Stimulated activated CD4-positive, alpha-beta T cell treated with anti-CD3 and anti-CD28 coated beads, Interleukin-2, amount 100 ng/mL, for 48 hours (primary cell): ENCODE measurements at places on chromosomes 2 and 18.

DNA sequence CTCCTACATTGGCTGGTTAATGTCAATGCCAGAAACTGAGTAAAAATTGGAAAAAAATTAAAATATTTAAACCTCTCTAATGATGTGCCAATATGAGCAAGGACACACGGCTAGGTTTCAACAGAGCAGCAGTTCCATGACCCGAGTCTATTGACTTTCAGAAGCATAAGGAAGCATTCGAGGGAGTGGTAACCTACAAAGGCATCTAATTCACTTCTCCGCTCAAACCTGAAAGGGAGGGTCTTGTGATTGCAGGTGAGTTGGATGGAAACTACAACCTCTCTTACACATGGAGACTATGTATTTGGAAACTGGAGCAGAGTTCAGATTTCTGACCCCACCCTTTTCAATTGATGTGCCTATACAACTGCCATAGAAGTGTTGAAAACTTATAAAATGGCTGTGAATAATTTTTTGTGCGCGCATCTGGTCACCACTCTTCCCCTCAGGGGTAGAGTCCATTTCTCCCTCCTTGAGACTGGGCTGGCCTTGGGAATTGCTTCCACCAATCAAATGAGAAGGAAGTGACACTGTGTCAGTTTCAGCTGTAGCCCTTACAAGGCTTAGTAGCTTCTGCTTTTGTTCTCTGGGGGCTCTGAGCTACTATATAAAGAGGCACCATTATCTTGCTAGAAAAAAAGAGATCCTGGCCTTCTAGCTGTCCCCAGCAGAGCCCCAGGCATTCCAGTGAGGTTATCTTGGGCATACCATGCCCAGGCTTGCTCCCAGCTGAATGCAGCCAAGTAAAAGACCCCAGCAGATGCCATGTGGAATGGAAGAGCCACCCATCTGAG lies 278.0 kb downstream of the EPHA4 start:
- no peak for DNase-seq

- no peak for DNase-seq
Measured at GRCh38 chr18:45666520-45666919, 51.2 kb downstream of the SLC14A2 start.

DNA sequence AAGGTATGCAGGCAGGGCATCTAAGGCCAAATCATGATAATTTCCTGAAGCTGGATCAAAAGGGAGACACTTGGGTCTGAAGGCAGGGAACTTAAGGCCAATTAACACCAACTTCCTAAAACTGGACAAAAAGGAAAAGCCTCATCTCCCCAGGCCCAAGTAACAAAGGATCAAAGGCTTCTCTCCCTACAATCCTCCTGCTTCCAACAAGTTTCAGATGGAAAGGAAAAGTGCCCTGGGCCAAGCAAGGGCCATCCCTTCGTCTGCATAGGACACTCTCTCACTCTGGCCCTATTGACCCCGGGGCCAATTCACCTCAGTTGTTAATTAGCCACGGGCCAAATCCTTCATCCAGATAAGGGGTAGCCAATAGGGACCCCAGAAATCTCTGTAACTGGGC lies 1335.8 kb upstream of the CDH2 start:
- no peak for DNase-seq

- DNase-seq: no peak
Measured at GRCh38 chr2:151161821-151162551, 99.7 kb downstream of the RBM43 start.

GRCh38 chr2:64017811-64018700 lies 1.2 kb downstream of the VPS54 start:
- DNase-seq: no peak

DNA sequence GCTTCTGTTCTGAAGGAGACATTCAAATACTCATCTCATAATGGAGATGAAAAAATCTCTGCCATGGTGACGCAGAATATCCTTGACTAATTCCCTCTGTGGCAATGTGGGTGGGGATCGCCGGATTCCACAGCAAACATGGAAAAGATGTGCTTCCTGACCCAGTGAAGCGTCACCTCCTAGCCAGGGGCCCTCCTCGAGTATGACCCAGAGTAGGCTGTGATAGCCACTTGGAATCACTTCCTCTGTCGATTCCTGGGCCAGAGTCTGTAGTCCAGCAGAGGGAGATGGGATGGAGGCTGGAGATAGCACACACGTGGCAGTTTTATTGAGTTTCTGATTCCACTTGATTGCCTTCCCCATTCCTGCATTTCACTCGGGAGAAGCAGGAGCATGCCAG lies 36.8 kb downstream of the DRC1 start:
- no peak for DNase-seq

- DNase-seq: no peak
Measured at GRCh38 chr2:133503323-133503722, 64.9 kb downstream of the NCKAP5 start.

DNA sequence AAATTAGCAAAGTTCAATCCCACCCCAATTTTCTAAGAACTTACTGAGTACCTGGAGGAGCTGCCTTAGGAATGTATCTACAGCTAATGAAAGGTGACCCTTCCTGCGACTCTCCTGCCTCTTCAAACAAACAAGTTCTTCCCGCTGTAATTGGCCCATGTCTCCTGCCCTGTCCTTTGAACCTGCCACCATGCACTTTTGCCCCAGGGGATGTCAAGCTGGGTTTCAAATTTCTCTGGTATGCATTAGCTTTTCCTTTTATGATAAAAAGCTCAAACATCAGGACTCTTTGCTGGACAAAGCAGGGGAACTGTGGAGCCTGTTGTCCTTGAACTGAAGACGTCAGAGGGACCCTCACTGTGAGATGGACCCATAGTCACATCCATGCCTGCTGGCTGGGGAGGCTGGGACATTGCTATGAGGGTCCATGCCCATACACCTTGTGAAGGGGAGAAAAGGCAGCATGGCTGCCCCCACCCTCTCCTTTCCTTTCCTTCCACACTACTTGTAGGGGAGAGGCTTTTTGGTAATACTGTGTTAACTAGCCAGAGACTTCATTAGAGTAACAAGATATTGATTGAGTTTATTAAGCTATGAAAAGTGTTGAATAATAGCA lies 210.7 kb upstream of the COPS8 start:
- DNase-seq: no peak

DNA sequence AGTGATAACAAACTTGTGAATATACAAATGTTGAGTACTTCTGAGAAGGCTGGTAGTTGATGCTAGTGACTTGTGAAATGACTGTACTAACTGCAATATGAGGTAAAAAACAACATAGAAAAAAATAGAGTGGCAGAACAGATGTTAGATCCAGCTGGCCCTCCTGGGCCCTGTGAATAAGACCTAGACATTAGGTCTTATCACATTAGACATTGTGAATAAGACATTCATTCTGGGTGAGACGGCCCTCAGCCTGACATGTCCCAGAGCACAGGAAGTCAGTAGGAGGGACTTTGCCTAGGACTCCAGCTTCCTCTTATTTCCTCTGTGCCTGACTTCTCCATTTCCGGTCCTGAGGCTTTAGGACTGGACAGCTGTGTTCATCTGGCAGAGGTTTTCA lies 22.9 kb downstream of the DOK1 start:
- no peak for DNase-seq

- DNase-seq: no peak
Measured at GRCh38 chr2:28377195-28377816, 15.4 kb upstream of the FOSL2 start.

DNA sequence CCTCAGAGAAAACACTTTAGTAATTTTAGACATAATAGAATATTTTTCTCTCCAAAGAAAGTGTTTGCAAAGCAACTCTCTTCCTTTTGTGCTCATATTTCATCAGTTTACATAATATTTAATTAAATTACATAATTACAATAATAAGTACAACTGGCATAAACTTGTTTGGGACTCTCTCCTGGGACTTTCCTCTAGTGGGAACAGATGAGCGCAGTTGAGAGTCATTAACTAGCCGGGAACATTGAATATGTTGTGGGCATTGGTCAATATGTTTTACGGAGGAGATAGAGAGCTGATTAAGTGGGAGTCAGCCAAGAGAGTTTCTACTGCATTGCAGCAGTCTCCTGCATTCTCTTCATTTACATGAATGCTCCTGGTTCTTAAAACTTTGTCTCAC lies 607.7 kb downstream of the ARHGAP15 start:
- DNase-seq: no peak

DNA sequence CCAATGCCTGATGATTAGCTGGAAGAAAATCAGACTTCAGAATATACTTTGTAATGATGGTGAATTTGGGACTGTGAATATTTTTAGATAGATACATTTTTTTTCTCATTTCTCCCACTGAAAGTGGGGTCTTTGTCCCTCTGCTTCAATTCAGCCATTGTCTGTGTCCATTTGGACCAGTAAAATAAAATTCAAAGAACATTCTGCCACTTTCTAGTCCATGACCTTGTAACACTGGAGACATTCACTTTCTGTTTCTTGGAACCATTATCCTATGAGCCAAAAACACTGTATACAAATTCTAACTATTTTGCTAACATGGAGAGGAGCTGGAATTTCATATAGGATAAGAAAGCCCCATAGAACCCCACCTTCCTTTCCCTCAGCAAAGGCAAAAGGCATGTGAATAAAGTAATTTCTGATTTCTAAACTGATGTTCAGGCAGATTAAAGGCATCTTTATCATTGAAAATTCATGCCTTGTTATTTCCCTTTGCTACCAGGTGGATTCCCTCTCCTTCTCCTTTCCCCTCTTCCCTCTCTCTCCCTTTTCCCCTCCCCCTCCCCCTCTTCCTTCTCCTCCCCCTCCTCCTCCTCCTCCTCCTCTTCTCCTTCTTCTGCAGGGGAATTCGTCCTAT lies 2010.4 kb upstream of the LRRTM1 start:
- no peak for DNase-seq

GRCh38 chr2:131488306-131489205 lies 3.6 kb downstream of the MZT2A start:
- no peak for DNase-seq

DNA sequence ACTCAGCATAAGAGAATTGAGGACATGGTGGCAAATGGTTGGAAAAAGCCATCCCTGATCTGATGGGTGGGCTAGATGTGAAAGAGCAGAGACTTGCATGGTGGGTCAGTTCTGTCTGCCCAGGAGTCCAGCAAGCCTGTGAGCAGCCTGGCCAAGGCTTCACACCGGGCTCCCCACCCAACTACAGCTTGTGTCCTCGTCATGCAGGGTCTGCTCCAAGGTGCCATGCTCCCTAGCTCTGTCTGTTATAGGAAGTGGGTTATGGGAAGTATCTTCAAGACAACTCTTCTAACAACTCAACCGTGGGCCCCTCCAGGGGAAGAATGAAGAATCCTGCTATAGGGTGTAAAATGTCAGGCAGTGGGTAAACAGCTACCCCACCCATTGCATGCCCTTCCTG lies 97.4 kb downstream of the ADD2 start:
- DNase-seq: no peak

- no peak for DNase-seq
Measured at GRCh38 chr18:78021196-78021595, 771.5 kb downstream of the GALR1 start.

GRCh38 chr2:70523996-70524965 lies 29.3 kb downstream of the TGFA start:
- no peak for DNase-seq

DNA sequence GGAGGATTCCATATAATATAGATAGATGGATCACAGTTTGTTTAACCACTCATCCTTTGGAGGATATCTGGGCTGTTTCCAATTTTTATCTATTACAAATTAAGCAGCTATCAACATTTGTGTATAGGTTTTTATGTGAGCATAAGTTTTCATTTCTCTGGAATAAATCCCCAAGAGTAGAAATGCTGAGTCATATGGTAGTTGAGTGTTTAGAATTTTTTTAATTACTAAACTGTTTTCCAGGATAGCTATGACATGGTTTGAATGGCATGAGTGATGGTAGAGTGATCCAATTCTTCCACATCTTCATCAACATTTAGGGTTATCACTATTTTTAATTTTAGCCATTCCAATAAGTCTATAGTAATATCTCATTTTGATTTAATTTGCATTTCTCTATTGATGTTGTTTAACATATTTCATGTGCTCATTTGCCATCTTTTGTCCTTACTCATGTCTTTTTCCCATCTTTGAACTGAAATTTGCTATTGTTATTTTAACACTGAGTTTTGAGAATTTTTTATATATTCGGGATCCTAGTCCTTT lies 31.4 kb downstream of the ABCB11 start:
- DNase-seq: no peak

GRCh38 chr18:9147440-9148202 lies 11.0 kb downstream of the ANKRD12 start:
- no peak for DNase-seq

DNA sequence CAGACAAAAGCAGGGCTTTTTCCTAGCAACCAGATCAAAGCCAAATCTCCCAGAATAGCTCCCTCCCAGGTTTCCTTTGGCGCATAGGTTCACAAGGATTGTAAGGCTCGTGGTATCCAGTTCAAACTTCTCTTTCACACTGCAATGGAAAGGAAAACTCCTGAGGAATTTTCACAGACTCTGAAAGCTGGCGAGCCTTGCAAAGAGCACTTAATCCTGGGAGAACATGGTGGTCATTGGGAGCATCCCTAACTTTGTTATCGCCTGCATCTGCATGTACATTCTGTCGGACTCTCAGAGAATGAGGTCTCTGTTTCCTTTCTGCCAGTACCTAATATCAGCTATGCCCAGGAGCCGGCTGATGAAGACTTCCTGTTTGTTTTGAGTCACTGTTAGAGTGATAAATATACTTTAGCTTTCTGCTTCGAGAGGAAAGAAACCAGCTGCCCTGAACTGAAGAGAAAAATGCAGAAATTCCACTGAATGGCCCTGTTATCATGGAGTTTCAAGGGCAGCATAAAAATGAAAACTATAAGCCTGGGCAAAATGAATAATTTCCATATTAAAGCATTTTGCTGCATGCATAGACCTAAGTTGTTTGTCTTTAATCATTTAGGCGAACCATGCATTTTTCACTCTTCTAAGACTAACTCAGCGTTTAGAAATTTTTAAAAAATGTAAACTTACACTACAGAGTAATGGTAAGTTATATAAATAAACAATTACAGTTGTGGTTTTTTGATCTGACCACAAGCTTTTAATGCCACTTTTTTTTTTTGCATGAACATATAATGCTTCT lies 76.4 kb upstream of the ZEB2 start:
- DNase-seq: no peak

GRCh38 chr18:45416168-45416567 lies 199.1 kb upstream of the SLC14A2 start:
- DNase-seq: no peak

GRCh38 chr2:181627545-181627944 lies 29.4 kb downstream of the CERKL start:
- no peak for DNase-seq

DNA sequence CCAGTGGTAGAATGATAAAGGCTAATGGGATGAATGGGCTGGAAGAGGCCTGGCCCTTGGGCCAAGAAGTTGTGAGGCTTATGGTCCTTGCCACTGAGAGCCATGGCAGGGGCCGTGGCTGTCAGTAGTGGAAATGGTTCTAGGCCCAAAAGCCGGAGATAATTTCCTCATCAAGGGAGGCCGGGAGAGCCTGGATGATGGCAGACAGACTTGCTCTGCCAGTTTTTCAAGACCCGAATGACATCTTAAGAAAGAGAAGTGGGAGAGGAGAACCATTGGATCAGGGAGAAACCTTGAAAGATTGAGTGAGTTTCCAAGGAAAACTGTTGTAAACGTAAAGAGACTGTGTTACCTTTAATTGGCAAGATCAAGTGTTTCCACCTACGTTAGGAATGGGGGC lies 46.3 kb upstream of the VPS54 start:
- no peak for DNase-seq
